Esophagus squamous epithelium (tissue), 5 donors: ENCODE measurements at places on chromosomes 4 and X. TPM values are rescaled to one million over a fixed set of nuclear protein-coding genes. Genes with fewer than 3 reads are reported as not detected.

The IDS gene
- 26.0 TPM for total RNA-seq

The PCSK1N gene
- total RNA-seq: not detected

- no peak for DNase-seq
These were observed 669 bp downstream of the IRF2 start for GRCh38 chr4:184473499-184474262.

The GLUD2 gene
- total RNA-seq: 0.23 TPM

GRCh38 chr4:19832411-19832810 is 419.3 kb upstream of the SLIT2 start:
- no peak for DNase-seq

The MAMLD1 gene
- 1.4 TPM for total RNA-seq

DNA sequence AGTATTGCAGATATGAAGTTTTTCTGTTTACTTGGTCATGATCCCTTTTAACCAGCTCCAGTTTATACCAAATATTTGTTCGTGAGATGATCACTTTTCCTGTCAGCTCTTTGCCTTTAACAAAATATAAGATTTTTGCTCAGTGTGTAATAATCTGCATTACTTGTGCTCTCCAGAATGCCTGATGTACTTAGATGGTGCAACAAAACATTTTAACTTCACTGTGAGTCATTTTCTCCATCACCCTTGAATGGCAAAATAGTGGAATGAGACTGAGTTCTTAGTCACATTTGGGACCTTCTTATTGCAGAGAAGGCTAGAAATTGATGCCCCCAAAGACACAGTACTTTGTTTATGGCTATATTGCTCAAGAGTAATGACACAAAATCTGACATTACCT is 252.0 kb downstream of the FRMPD4 start:
- no peak for DNase-seq

DNA sequence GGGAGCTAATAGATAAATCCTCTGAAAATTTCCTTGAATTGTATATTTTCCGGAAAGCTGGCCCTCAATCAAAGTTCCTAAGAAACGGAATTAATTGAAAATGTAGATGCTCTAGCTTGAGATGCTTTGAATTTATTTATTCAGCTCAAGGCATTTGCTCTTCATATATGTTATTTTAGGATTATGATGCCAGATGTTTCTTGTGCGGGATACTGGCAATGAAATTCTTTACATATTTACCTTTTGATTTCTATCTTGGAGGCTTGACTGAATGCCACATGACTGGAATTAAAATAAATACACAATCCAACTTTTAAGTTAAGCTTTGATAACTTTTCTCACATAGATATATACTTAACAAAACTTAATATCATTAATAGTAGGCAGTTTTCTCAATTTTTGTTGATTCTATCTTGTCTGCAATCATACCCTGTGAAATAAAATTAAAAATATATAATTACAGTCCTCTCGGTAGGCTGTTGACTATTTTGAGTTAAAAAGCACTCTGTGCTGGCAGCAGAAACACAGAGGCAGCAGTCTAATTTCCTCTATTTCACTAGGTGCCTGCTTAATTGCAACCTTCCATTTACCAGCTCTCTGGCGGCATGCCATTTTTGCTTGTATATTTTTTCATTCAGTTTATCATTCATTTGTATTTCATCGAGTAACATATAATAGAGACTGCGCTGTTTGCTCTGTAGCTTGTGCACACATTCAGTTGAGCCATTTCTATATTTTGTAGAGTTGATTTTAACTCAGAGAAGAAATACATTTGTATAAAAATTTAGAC is 991.5 kb downstream of the ADGRL3 start:
- DNase-seq: no peak

DNA sequence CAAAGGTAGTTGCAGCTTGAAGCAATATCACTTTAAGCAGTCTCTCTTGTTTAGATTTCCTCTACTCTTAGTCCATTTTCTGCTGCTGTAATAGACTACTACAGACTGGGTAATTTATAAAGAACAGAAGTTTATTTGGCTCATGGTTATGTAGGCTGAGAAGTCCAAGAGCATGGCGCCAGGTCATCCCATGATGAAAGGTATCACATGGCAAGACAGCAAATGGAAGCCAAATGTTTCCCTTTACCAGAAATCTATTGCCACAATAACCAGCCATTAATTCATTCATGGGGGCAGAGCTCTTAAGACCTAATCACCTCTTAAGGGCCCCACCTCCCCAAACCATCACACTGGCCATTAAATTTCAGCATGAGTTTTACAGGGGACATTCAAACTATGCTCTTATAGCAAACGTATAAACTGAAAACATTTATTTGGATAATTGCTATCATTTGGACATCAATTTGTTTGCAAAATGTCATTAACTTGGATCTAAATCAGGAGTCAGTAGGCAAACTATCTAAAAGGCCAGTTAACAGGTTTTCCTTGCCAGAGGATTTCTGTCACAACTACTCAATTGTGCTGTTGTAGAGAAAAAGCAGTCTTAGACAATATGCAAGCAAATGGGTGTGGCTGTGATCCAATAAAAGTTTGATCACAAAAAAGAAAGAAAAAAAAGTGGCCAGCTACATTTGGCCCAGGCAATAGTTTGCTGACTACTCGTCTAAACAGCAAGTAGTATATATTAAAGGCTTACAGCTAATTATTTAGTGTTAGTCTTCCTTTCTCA is 75.7 kb upstream of the GUCY1A1 start:
- DNase-seq: no peak

- no peak for DNase-seq
These were observed 404.9 kb downstream of the ZNF674 start for GRCh38 chrX:46140272-46140671.

GRCh38 chr4:56078866-56079265 is 130.1 kb downstream of the CEP135 start:
- DNase-seq: no peak

DNA sequence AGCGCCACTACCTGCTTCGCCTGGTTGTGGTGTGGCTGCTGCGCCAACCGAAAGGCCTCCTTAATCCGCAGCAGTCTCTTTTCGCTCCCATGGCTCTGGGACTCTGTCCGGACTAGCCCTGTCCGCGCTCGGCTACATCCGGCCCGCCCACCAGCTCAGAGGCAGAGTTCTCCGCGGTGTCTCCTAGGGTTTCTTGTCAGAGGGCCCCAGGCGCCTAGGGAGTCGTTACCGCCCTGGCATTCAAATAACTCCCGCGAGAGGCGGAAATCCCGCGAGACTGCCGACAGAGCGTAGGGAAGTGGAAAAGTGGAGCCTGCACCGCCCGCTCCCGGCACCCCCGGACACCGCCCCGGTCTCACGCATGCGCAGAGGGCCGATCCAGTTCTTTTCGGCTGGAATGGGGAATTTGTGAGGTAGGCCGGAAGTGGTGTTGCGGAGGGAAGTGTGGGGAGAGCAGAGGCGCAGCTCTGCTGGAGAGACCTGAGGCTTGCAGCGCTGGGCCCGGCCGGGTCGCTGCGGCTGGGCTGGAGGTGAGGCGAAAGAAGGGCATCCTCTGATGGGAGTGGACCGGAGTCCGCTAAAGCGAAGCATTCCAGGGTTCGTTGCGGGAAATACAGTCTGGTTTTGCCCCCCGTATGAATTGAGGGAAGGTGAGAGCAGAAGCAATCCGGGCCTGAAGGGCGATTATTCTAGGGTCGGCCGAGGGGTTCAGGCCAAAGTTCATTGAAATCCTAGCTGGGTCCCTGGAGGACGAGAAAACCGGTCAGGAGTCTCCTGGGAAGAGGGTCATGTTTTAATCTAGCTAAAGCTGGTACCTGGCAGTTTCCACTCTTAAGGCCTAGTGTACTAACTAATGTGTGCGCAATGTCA is at the start of gene FAM200B:
Gene FAM200B, plus strand, starts transcription at position 456 of the 870 bp plus-strand sequence. CDS start 5,151 bp downstream, outside the sequence.
- peak; percentile 77 for DNase-seq

DNA sequence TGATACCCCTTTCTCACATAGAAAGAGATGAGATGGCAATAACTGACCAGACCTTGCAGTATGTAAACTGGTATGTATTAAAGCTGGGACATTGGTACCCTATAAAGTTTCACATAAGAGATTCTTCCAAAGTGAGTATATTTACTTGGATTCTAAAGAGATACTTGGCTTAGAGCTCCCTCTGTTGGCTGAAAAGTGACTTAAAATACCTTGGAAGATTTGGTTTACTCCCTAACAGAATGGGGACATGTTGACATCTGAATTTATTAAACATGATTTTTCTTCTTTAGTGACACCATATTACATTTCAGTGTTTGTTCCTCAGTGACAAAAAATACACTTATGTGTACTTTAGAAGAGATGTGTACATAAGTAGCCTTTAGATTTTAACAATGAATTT is 47.9 kb upstream of the RGN start:
- DNase-seq: no peak

- no peak for DNase-seq
These were observed 205.7 kb downstream of the AR start for GRCh38 chrX:67749536-67749935.

The FAM120C gene
- total RNA-seq: 8.6 TPM

GRCh38 chrX:6599230-6599860 is 64.4 kb upstream of the VCX3A start:
- no peak for DNase-seq

The FHDC1 gene
- 12.8 TPM for total RNA-seq

The SUPT20HL1 gene
- not detected for total RNA-seq

The CD40LG gene
- 0.13 TPM for total RNA-seq

The RGN gene
- not detected for total RNA-seq

The LEF1 gene
- total RNA-seq: 8.9 TPM

The GYG2 gene
- total RNA-seq: 0.95 TPM

GRCh38 chr4:169202145-169202699 is 68.5 kb downstream of the SH3RF1 start:
- no peak for DNase-seq

- no peak for DNase-seq
These were observed 31.0 kb downstream of the ALPK1 start for GRCh38 chr4:112327965-112328733.

- no peak for DNase-seq
These were observed 963.0 kb upstream of the PABPC4L start for GRCh38 chr4:135164601-135165000.

- DNase-seq: no peak
These were observed 62.5 kb downstream of the ABLIM2 start for GRCh38 chr4:8095956-8096689.

DNA sequence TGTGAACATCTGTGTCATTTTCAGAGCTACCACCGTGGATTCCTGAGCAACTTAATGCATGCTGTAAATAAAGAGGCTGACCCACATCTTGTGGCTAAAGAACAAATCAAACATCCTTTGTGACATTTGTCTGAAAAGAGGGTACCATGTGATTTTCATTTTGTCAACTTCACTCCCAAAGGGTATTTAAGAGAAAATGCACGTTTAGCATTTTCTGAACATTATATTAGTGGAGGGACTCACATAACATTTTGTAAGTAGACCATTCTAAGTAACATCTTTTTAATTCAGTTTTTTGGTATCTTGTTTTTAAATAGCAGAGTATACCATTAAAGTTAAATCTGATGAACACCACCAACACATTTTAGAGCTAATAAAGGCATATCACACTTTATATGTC is 17.0 kb upstream of the CPE start:
- no peak for DNase-seq

- no peak for DNase-seq
These were observed 33.4 kb downstream of the NELFA start for GRCh38 chr4:1975391-1975801.

DNA sequence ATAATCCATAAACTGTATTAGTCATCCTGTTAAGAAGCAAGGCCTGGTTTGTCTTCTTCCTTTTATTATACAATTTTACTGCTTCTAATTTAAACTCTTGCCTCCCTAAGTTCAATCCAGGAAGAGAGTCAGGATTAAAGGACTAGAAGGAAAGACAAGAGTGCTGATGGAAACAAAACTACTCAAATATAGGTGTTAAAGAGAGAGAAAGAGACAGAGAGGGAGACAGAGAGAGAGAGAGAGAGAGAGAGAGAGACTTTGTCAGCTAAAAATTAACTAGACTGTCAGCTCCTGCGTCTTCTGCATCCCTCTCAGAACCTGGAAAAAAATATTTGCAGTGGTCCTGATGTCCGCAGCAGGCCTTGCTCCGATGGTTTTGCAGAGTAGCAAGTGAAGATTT is 13.5 kb upstream of the FGG start:
- DNase-seq: no peak

DNA sequence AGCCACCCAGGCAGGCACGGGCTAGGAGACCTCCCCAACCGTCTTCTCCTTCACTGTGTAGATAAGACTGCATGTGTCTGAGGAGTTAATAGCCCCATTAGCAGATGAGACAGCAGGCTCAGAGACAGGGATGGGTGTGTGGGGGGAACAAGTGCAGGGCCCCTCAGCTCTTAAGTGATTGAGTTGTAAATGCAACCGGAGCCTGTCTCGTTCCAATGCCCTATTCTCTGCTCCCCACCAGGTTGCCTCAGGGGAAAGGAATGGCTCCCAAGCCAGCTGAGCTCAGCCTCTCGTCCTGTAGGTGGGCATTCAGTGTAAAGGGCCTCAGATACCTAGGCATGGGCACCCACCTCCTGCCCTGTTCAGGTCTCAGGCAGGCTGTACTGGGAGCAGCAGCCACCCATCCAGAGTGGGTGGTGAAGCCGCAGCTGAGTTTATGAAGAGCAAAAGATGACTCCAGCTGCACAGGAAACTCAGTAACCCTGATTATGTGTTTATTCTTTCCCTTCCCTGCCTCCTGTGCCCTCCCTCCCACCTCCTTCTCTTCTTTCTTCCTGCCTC is 87.3 kb downstream of the PJA1 start:
- no peak for DNase-seq

DNA sequence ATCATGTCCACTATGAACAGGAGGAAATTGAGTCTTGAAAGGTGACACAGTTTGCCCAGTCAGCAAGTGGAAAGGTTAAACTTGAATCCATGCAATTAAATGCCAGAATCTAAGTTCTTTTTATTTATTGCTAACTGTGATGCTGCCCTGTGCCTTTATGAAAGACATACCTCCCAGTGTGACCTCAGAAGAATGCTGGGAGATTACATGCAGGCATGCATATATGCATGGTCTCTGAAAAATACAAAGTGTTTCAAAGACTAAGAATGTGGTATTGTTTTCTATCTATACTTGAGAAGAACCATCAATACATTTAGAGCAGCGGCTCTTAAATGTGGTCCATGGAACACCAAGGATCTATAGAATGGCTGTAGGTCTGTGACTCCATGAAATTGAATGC is 45.6 kb downstream of the CCDC149 start:
- no peak for DNase-seq

- no peak for DNase-seq
These were observed 3.9 kb downstream of the SORCS2 start for GRCh38 chr4:7196288-7196651.

- no peak for DNase-seq
These were observed 7.1 kb upstream of the RGS12 start for GRCh38 chr4:3285558-3286334.

The HMX1 gene
- total RNA-seq: 0.19 TPM

DNA sequence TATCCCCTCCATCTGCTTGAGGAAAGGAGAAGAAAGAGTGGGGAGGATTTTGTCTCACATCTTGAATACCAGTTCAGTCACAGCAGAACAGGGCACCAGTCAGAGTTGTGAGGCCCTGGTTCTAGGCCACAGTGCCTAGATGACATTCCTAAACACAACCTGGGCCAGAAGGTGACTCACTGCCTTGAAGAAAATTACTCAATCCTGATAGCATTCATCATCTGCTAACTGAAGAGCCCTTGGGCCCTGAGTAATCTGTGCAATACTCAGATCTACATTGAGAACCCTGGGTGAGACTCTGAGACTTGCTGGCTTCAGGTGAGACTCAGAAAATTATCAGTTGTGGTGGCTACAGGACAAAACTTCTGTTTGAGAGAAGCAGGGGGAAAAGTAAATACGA is 20.5 kb upstream of the PRR32 start:
- no peak for DNase-seq
